Renal cortical epithelial cell (primary cell): ENCODE measurements at places on chromosomes 12 and 14.
A peak's percentile ranks its signal among the peaks of the same experiment; 100 is the strongest.

DNA sequence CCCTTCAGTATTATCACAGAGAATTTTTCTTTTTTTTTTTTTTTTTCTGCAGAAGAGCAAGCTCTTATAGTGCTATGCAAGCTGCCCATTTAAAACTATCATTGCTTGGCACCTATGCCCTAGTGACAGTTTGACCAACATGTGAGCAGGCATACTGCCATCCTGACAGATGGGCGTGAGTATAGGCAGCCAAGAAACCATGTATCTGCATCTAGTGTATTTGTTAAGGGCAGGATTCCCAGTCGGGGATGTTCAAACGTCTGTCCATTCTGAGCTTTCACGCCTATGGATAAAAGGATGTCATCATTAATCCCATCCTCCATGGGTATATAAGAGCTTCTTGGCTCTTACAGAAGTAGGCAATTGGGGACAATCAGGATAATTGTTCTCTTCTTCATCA is 8.8 kb downstream of the VRK1 start:
- DNase-seq, result no peak

DNA sequence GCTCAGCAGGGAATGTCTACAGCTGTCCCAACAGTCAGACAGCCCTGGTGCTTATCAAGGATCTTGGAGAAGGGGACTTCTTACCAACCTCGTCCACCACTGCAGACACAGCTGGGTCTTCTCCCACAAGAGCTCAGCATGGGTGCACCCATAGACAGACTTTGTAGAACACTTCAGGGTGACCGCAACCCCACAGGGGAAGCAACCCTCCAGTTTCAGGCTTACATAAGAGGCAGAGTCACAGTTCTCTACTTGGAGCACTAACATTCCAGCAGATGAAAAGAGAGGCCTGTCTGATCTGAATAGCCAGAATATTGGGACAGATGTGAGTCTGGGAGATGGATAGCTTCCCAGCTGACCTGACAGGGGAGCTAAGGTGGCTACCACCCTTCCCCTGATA is 3.5 kb upstream of the CLEC1A start:
- DNase-seq, result no peak

DNA sequence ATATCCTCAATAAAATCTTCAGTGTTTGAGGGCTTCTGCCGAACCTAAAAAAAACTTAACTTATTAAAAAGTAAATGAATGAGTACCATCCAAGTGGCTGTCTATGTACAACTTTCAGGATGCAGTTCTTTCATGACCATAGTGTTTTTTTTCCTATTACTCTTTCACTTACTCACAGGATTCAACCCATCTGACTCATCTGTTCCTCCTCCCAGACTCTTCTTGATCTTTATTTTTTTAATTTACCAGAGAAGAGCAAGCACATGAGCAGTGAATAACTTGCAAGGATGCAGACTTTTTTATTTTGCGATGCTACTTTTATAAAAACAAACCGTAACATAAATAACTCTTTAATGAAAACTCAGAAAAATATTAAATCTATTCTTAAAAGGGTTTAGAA is 24.5 kb downstream of the RECQL start:
- DNase-seq, result peak; percentile 13

GRCh38 chr12:51383269-51383905 is 7.8 kb downstream of the GALNT6 start:
- peak; percentile 42 for DNase-seq

DNA sequence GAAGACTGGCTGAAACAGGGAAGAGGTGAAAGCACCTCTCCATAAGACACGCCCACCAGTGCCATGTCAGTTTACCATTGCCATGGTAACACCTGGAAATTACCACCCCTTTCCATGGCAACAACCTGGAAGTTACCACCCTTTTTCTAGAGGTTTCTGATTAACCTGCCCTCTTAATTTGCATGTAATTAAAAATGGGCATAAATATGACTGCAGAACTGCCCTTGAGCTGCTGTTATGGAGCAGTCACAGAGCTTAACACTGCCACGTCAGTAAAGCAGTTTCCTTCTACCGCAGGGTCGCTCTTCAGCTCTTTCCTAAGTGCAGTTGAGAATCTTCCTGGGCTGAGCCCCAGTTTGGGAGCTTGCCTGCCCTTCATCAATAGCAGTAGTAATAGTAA is 55.2 kb downstream of the RASSF3 start:
- peak; percentile 61 for DNase-seq

DNA sequence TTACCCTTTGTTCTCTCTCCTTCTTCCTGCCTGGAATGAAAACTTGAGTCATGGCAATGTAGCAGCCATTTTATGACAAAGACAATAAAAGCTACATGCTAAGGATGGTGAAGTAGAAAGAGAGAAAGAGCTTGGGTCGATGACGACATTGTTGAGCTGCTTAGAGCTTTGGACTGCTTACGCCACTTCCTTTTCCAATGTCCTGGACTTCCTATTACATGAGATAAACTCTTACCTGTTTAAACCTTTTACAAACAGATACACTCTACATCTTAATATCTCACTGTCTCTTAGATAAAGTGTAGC is 70.1 kb downstream of the PEBP1 start:
- DNase-seq, result no peak

GRCh38 chr14:60867503-60868172 is 113.2 kb downstream of the TRMT5 start:
- DNase-seq, result no peak

GRCh38 chr12:27488479-27488878 is 35.5 kb upstream of the PPFIBP1 start:
- DNase-seq, result peak; percentile 28

DNA sequence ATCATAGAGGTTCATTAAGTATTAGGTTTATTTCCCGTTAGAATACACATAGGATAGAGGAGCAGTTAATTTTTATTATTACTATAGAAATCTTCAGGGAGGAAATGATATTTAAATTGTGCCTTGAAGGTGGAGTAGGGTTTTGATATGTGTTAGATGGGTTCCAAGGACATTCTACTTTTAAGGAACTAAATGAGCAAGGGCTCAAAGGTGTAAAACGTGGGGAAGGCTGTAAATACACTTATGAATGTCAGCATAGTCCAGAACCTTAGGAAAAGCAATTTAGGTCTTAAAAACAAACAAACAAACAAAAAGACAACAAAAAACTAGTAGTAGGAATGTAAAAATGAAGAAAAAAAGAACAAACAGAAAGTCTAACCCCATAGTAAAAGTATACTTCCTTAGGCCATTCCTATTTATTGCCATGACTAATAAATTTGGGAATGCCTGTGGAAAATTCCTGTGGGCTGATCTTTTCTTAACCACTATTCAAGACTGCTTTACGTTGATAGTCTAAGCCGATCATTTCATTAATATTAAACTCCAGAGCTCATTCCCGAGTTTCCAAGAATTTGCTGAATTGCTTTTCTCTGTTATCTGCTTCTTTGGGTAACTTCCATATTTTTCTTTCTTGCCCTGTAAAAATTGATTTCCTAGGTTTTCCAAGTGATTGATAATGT is 180.3 kb downstream of the RAD51B start:
- peak; percentile 97 for DNase-seq

- no peak for DNase-seq
These were observed 554.9 kb upstream of the LRFN5 start for GRCh38 chr14:41051801-41052200.

- DNase-seq, result peak; percentile 41
These were observed 39.5 kb upstream of the DUSP6 start for GRCh38 chr12:89391726-89392336.

DNA sequence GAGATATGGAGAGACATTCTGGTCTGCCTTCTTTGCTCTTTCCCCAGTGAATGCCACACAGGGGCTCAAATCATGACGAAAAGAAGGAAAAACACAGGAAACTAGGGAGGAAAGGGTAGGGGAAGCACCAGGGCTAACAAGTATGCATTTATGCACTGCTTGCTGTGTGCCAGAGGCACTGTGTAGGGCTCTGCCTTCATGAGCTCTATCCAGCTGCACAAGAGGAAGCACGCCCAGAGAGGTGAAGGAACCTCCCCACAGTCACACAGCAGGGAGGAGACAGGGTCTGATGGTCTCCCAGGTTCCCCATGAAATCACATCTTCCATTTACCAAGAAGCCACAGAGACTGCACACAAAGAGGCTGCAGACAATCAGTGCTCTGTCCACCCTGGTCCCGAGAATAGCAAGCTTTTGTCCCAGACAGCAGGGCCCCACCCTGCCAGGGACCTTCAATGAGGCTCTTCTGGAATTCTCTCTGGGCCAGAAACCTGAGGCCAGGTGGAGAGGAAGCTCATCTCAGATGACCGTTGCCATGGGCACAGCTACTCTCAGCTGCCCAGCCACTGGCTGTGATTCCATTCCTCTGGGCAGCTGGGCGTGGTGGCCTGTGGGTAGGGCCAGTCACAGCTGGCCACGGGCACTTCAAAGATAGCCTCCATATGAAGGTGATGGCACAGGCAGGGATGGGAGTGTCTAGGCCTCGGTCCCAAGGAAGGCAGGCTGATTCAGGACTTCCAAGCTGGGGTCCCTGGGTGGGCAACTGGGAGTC is 7.3 kb upstream of the TRPV4 start:
- DNase-seq, result peak; percentile 32
